CD4-positive, alpha-beta memory T cell (primary cell): ENCODE measurements at places on chromosomes 1 and 21.

GRCh38 chr1:247299723-247300381 lies 31.8 kb downstream of the ZNF496 start:
- H3K36me3 ChIP-seq = no peaks in the 10 kb centered on the region
- H3K27me3 ChIP-seq = no peaks in the 10 kb centered on the region
- no peak overlapping the region for H3K4me3 ChIP-seq
- DNase-seq = no peak
- no peaks in the 10 kb centered on the region for H3K4me1 ChIP-seq

DNA sequence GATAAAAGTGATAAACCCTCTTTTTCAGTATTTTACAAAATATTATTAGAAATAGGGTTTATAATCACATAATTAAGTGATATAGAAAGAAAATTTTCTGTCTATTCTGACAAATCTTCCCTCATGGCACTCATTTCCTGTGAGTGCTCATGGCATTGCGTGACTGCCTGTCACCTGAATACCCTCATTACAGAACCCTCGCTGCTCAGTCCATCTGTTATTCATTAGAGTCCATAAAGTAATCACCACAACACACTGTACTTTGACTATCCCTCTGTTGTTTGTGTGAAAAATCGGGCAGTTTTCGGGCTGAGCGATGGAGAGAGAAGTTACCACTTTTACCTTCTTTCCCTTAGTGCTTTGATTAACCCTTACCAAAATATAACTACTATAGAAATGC lies 100.4 kb upstream of the BRINP3 start:
- no peak overlapping the region for H3K4me3 ChIP-seq
- no peaks in the 10 kb centered on the region for H3K36me3 ChIP-seq
- H3K27me3 ChIP-seq = no peaks in the 10 kb centered on the region
- no peak overlapping the region for H3K27ac ChIP-seq

GRCh38 chr1:38670544-38671122 lies 188.9 kb downstream of the RRAGC start:
- H3K27me3 ChIP-seq = no peaks in the 10 kb centered on the region
- no peak overlapping the region for H3K4me3 ChIP-seq
- DNase-seq = no peak
- no peaks in the 10 kb centered on the region for H3K4me1 ChIP-seq

GRCh38 chr1:29713857-29714256 lies 477.5 kb downstream of the PTPRU start:
- no peak overlapping the region for H3K4me3 ChIP-seq
- no peaks in the 10 kb centered on the region for H3K36me3 ChIP-seq
- H3K27me3 ChIP-seq = no peaks in the 10 kb centered on the region
- H3K27ac ChIP-seq = no peak overlapping the region
